ENCODE measurements at places on chromosomes 2 and 18.
A peak's percentile ranks its signal among the peaks of the same experiment; 100 is the strongest.

- peak; percentile 49 for DNase-seq
Measured at GRCh38 chr2:177165721-177166711, 46.6 kb upstream of the HNRNPA3 start.

- no peak for DNase-seq
Measured at GRCh38 chr2:143720095-143720664, 591.0 kb downstream of the ARHGAP15 start.

- no peak for DNase-seq
Measured at GRCh38 chr2:17536416-17536815, 4.1 kb upstream of the VSNL1 start.

DNA sequence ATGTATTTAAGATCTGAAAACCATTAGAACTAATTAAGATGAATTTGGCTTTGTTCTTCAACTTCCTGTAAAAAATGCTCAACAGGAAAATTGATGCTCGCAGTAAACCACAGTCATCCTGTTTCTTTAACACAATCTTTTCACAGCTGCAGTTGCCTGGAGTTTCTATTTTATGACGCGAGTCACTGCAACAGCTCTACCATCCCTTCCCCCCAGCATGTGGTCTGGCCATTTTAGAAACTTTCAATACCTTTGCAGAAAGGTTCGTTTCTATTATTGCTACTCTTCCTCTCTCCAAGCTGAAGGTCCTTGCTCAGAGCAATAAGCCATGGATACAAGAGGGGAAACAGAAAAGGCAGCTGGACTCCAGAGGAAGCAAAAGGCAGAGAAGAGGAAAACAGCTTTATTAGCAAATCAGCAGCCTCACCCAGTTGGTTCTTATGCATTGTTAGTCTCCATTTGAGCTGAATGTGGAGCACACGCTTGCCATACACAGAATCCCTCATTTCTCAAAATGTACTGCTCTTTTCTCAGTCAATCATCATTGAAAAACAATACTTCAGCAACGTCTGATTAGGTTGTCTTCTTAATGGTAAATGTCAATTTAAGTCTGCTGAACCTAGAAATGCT is 3.9 kb downstream of the WIPF1 start:
- DNase-seq, result peak; percentile 85

GRCh38 chr18:56812674-56813073 is 161.5 kb downstream of the WDR7 start:
- no peak for DNase-seq

All from GM12864 (cell line).